Chondrocyte (in vitro differentiated cells): ENCODE measurements at places on chromosomes 5 and 9. TPM values are rescaled to one million over a fixed set of nuclear protein-coding genes. Genes with fewer than 3 reads are reported as not detected.
A peak's percentile ranks its signal among the peaks of the same experiment; 100 is the strongest.

DNA sequence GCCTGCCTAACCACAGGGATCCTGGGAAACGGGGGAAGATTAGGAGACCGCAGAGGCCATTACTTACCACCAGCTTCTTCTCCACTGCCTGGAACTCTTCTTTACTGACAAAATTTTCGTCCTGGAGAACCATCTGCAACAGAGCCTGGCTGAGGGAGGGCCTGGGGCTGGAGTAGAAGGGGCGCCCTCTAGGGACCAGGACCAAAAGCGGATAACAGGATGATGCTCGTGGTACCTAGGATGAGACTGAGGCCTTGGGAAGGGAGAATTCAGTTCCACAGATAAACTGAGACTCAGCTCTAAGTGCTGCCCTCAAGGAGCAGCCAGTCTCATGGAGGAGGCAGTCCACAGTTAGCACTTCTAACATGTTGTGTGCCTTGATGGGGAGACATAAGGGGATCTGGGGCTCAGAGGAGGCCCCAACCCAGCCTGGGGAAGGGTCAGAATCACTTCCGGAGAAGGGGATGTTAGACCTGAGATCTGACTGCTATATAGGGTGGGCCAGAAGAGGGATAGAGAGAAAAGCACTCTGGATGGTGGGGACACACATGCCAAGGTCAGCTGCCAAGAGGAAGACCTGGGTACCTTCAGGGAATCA is 1.2 kb downstream of the SPATA24 start:
- H3K4me3 ChIP-seq = peak overlapping the region; percentile 93
- H3K36me3 ChIP-seq = no peaks in the 10 kb centered on the region
- H3K4me1 ChIP-seq = peaks cover 23% of the 10 kb centered on the region
- DNase-seq = peak; percentile 26

DNA sequence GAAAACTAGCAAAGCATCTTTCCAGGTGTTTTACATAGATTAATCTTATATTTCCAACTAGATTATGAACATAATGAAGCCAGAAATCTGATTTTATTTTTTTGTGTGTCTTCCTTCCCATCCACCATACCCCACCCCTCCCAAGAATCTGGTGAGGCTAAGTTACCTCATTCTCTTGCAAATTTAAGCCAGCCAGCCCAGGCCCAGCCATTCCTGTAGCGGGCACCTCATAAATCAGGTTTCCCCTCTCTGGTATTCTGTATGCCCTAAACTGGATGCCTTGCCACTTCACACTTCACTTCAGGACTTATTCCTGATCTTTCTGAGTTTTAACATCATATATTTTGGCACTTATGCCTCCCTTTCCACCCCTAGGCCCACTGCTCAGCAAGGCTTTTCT is 21.8 kb downstream of the C9 start:
- no peak overlapping the region for H3K27ac ChIP-seq
- H3K36me3 ChIP-seq = peaks cover 9% of the 10 kb centered on the region
- H3K4me3 ChIP-seq = no peak overlapping the region
- no peaks in the 10 kb centered on the region for H3K4me1 ChIP-seq

- no peaks in the 10 kb centered on the region for H3K36me3 ChIP-seq
- no peak overlapping the region for H3K27ac ChIP-seq
- no peaks in the 10 kb centered on the region for H3K4me1 ChIP-seq
- no peak for DNase-seq
- H3K27me3 ChIP-seq = peaks cover 12% of the 10 kb centered on the region
These were observed 28.0 kb upstream of the TOMM5 start for GRCh38 chr9:37620396-37620795.

DNA sequence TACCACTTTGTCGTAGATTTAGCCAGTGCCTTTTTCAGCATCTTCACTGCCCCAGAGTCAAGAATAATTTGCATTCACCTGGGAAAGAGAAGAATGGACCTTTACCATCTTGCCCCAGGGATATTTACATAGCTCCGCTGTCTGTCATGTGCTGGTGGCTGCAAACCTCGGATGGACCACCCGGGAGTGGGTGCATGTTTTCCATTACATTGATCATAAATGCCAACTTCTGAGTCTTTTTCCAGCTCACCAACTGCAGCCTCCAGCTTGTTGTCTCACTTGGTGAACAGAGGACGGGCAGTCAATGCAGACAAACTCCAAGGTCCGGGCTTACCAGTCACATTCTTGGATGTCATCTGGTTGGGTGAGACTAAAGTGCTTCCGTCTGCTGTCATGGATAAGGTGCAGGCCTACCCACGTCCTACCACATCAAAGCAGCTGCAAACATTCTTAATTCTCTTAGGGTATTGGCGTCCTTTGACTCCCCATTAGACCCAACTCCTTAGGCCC is 155.8 kb upstream of the APC start:
- no peak for DNase-seq
- H3K4me3 ChIP-seq = no peak overlapping the region
- no peak overlapping the region for H3K27ac ChIP-seq
- no peaks in the 10 kb centered on the region for H3K4me1 ChIP-seq
- H3K36me3 ChIP-seq = no peaks in the 10 kb centered on the region
- peaks cover 2% of the 10 kb centered on the region for H3K27me3 ChIP-seq

DNA sequence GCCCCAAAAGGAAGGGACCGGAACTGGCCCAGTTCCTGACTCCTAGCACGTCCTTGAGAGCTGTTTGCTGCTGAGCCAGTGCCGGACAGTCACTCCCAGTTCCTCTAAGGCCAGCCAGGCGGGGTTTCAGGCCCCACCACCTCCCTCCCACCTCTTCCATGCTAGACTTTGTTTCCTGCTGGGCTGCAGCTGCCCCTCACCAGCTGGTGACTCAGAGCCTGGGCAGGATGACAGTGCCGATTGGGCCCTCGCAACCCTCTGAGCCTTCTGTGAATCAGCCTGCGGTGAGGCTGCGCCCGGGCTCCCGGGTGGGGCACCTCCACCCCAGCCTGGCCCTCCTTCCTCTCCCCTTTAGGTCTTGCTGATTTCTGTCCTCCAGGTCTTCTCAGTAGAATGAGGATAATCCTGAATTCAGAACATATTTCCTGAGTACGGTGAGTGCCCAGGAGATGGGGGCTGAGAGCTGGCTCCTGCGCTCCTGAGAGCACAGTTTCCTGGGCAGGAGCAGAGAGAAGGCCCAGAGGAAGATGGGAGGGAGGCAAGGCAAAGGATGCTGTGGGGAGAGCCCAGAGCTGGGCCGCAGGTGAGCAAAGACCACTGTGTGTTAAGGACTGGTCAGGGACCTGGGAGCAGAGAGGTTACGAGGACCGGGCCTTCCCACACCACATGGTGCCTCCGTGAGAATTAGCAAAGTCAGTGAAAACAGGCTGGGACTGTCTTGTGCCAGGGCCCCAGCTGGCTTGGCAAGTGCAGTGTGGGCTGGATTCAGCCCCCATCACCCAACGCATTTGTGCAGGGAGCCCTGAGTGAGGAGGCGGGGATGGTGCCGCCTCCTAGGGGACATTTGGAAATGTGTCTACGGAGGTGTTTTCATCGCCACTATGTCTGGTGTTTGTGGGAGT is 32.9 kb upstream of the STXBP1 start:
- no peak for DNase-seq
- peaks cover 4% of the 10 kb centered on the region for H3K36me3 ChIP-seq
- peak overlapping the region; percentile 72 for H3K4me3 ChIP-seq
- peaks cover 54% of the 10 kb centered on the region for H3K4me1 ChIP-seq

- no peaks in the 10 kb centered on the region for H3K36me3 ChIP-seq
- no peaks in the 10 kb centered on the region for H3K4me1 ChIP-seq
- H3K4me3 ChIP-seq = no peak overlapping the region
- H3K27ac ChIP-seq = no peak overlapping the region
These were observed 28.4 kb downstream of the MTX3 start for GRCh38 chr5:79962575-79963222.

GRCh38 chr5:135842737-135843136 is 8.3 kb downstream of the SLC25A48 start:
- no peaks in the 10 kb centered on the region for H3K4me1 ChIP-seq
- no peak for DNase-seq
- H3K27ac ChIP-seq = no peak overlapping the region
- peaks cover 58% of the 10 kb centered on the region for H3K27me3 ChIP-seq

GRCh38 chr5:154220625-154221024 is 30.1 kb downstream of the GALNT10 start:
- peaks cover 16% of the 10 kb centered on the region for H3K36me3 ChIP-seq
- no peak for DNase-seq
- no peak overlapping the region for H3K4me3 ChIP-seq
- peaks cover 68% of the 10 kb centered on the region for H3K4me1 ChIP-seq
- no peaks in the 10 kb centered on the region for H3K27me3 ChIP-seq

- H3K27me3 ChIP-seq = no peaks in the 10 kb centered on the region
- H3K4me1 ChIP-seq = peaks cover 29% of the 10 kb centered on the region
- peak overlapping the region; percentile 91 for H3K27ac ChIP-seq
- no peak overlapping the region for H3K4me3 ChIP-seq
These were observed 75.8 kb downstream of the FGF18 start for GRCh38 chr5:171495122-171495700.

- H3K27ac ChIP-seq = peak overlapping the region; percentile 6
- DNase-seq = no peak
- peaks cover 21% of the 10 kb centered on the region for H3K36me3 ChIP-seq
- H3K27me3 ChIP-seq = no peaks in the 10 kb centered on the region
- peaks cover 17% of the 10 kb centered on the region for H3K4me1 ChIP-seq
- no peak overlapping the region for H3K4me3 ChIP-seq
These were observed 37.8 kb downstream of the OTULIN start for GRCh38 chr5:14702238-14702839.

- no peak for DNase-seq
- H3K36me3 ChIP-seq = peaks cover 1% of the 10 kb centered on the region
- H3K27me3 ChIP-seq = no peaks in the 10 kb centered on the region
- peaks cover 53% of the 10 kb centered on the region for H3K4me1 ChIP-seq
These were observed 76.6 kb upstream of the ITGA1 start for GRCh38 chr5:52710972-52711596.

GRCh38 chr5:66744040-66744439 is 147.8 kb downstream of the MAST4 start:
- H3K4me1 ChIP-seq = peaks cover 43% of the 10 kb centered on the region
- H3K36me3 ChIP-seq = no peaks in the 10 kb centered on the region
- H3K4me3 ChIP-seq = no peak overlapping the region
- DNase-seq = no peak
- H3K27me3 ChIP-seq = no peaks in the 10 kb centered on the region
- peak overlapping the region; percentile 18 for H3K27ac ChIP-seq

DNA sequence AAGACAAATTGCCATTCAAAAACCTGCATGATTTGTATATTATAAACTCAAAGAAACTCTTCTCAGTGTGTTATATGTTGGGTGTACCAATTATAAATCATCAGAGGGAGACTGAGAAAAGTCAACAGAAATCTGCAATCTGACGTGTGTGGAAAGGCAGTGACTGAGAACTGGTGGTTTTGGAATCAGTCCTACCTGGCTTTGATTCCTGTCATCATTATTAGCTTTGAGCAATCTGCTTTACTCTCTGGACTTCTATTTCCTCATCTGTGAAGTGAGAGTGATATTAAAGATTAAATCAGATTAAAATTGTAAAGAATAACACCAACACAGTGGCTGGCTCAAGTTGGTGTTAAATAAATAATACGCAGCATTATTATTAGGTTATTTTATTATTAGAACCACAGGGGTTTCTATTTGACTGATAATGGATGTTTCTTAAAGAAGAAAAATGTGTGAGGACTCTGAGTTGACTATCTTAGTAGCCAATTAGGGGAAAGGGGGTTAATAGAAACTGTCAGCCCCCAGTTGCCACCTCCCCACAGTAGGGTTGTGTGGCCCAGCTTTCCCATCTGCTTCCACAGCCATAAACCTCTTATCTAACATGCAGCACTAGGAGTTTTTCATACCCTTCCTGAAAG is 59.6 kb downstream of the SNCAIP start:
- H3K4me1 ChIP-seq = no peaks in the 10 kb centered on the region
- no peaks in the 10 kb centered on the region for H3K36me3 ChIP-seq
- H3K4me3 ChIP-seq = no peak overlapping the region

GRCh38 chr5:666816-667498 is 26.2 kb downstream of the TPPP start:
- H3K27ac ChIP-seq = no peak overlapping the region
- no peaks in the 10 kb centered on the region for H3K4me1 ChIP-seq
- peaks cover 4% of the 10 kb centered on the region for H3K36me3 ChIP-seq
- H3K27me3 ChIP-seq = no peaks in the 10 kb centered on the region
- no peak for DNase-seq

DNA sequence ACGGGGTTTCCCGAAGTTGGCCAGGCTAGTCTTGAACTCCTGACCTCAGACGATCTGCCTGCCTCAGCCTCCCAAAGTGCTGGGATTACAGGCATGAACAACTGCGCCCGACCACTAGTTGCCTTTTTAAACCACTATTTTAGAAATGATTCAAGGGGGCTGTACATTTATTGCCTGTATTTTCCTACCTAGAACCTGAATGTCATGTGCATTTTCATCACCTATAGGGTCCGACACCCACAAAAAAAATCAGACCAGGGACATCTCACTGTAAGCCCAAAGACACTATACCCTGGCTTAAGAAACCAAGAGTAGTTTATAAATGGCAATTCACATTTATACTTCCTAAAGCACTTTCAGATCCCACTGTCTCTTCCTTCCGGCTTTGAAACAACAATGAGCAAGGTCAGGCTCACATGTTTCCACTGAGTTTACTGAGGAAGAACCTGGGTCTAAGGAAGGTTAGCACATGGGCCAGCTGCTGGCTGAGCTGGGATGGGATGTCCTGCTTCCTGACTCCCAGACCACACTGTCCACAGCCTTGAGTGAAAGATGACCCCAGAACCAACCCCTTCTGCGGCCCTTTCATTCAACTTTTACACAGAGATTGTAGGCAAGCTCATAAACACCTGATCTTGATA is 87.3 kb downstream of the SERINC5 start:
- no peaks in the 10 kb centered on the region for H3K27me3 ChIP-seq
- peaks cover 5% of the 10 kb centered on the region for H3K4me1 ChIP-seq
- H3K4me3 ChIP-seq = no peak overlapping the region
- H3K36me3 ChIP-seq = peaks cover 22% of the 10 kb centered on the region
- DNase-seq = no peak
- H3K27ac ChIP-seq = no peak overlapping the region

DNA sequence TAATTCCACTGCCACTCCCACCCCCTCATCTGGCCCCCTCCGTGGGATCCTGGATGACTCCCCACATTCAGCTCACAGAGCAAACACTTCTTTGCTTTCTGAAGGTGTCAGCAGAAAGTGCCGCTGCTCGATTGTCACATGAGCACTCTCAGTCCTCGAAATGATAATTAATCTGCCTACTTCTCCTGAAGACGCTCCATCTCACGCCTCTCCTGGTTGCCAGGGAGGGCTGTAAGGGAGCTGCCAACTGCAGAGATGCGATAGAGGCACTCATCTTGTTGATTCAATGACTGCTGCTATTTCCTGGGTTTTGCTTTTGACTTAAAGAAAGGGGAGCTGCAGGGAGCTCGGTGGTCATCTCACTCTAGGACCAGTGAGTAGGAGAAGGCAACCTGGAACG is 206.5 kb downstream of the DAB2IP start:
- DNase-seq = no peak
- H3K27ac ChIP-seq = no peak overlapping the region
- peaks cover 8% of the 10 kb centered on the region for H3K36me3 ChIP-seq
- H3K4me3 ChIP-seq = no peak overlapping the region

FCN2 gene
- not detected in 3 replicates for total RNA-seq

CTXN3 gene
- total RNA-seq = not detected in 3 replicates

TICAM2 gene
- total RNA-seq = 3.2 to 4.7 TPM (median 4.0 TPM) in 3 replicates

SCAMP1 gene
- total RNA-seq = 44.8 to 51.8 TPM (median 46.2 TPM) in 3 replicates

HTR4 gene
- not detected in 3 replicates for total RNA-seq

NME5 gene
- 1.7 to 5.0 TPM (median 2.0 TPM) in 3 replicates for total RNA-seq
